Mammary epithelial cell (primary cell): ENCODE measurements at places on chromosomes 12 and 14.
A peak's percentile ranks its signal among the peaks of the same experiment; 100 is the strongest.

DNA sequence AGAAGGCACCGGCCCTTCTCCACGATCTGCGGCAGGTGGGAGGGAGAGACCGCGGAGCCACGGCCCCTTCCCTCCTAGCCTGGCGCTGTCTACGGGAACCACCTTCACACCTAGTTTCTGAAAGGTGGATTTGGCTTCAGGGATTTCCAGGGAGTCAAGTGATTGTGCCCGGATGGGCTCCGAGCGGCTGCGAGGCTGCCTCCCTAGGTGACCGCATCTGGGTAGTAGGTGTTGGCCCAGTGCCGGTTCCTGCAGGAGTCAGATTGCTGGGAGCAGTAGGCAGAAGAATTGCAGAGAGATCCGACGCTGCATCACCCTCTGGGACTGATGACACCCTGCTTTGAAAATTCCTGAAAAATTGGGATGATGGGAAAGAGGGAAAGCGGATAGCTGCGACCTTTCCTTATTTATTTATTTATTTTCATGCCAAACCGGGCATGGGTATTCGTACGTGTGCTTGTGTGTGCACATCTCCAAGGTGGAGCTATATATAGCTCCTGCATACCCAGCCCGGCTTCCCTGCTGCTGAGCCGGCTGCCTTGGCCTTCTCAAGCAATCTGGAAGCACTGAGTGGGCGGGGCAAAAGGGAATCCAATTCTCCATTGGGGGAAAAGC is 1.1 kb downstream of the CNTN1 start:
- peak; percentile 67 for DNase-seq

DNA sequence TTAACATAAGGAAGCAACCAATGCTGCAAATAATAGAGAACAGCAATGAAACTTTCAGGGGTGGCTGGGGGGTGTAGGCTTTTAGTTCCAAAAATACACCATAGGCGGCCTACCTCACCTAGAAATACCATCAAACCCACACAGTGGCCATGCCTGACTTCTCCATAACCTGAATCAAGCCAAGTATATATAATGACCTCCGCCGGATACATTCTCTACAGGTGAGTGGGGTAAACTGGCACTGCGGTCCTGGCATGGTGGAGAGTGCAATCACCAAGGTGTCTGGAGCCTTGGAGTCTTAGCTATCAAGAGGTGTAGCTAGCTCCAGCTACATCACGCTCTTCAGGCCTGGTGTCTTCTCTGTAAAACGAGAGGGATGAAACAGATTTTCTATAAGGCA is 1.2 kb downstream of the ZBTB25 start:
- DNase-seq, result no peak

- DNase-seq, result no peak
Observed at GRCh38 chr12:122250536-122250935, 15.8 kb downstream of the VPS33A start.

DNA sequence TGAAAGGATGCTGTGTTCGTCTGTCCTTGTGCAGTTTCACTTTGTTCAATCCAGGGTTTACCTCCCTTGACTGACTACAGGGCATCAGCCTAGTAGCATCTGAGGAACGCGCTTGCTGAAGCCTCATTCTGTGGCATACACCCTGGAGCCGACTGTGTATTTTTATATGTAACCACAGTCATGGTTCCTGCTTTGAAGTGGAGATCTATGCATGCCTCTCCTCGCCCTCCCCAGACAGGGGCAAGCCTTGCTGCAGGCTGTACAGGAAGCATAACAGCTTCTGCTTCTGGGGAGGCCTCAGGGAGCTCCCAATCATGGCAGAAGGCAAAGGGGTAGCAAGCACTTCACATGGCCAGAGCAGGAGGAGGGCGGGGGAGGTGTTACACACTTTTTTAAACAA is 262.1 kb downstream of the BCL11B start:
- DNase-seq, result no peak

DNA sequence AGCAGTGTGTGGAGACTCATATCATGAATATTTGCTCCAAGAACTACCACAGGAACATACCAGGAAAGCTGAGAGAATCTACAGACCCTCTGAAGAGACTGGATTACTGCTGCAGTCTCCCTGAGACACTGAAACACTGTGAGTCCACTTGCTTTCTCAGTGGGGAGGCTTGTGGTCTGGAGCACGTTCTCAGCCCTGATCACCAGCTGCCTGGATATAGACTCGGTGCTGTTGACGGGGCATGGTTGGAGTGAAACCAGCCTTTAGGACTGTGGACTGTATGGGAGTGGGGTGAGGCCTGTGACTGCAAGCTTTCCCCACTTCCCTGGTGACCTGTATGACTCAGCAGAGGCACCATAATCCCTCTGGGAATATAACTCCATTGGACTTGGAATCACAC is 525.8 kb upstream of the FBXO33 start:
- no peak for DNase-seq

- DNase-seq, result no peak
Observed at GRCh38 chr14:106691601-106692291, 1165.4 kb downstream of the TMEM121 start.

DNA sequence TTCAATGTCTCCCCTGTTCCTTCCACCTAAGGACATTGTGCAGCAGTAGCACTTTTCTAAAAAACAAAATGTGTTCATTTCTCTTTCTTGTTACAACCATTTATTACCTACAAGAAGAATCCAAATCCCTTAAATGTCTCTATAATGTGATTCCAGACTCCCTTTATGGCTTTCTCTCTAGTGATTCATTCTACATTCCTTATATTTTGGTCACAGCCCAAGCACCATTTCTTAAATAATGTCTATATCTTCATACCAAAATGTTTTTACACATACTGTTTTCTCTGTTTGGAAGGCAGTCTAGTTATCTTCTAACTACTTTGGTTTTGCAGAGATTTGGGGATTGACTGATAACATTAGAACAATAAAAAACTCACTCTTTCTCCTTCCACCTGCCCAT is 1037.3 kb upstream of the FLRT2 start:
- DNase-seq, result no peak

DNA sequence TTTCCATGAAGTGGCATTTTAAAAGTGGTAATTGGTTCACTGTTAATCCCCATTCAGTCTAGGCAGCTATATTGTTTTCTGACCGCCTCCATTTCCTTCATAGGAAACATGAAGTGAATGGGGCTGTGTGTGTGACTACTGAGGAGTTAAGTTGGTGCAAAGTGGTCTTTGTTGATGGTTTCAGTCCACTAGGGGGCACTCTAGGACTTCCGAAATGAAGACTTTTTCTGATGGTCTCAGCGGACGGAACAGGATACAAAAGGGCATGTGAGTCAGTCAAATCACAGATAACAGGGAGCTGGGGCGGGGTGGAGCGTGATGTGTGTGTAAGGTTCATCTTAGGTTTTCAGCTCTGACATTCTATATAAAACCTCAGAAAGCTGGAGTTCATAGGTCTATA is 240.1 kb upstream of the OR4E1 start:
- DNase-seq, result peak; percentile 53

GRCh38 chr12:46663318-46663717 is 162.5 kb downstream of the SLC38A4 start:
- DNase-seq, result peak; percentile 59

DNA sequence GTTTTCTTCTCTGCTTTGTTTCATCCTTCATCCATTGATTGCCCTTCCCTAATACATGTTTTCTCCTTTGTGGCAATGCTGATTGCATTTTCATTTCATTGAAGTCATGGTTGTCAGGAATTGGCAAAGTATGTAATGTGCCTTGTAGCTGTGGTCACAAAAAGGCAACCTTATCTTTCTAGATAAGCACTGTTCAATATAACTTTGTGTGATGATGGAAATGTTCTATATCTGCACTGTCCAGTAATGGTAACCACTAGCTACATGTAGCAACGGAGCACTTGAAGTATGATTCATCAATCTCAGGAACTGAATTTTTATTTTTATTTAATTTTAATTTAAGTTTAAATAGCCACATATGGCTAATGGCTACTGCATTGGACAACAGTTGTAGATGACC is 79.8 kb downstream of the PCNX1 start:
- peak; percentile 8 for DNase-seq

GRCh38 chr14:75379246-75379929 is 48.4 kb upstream of the JDP2 start:
- DNase-seq, result no peak

- no peak for DNase-seq
Observed at GRCh38 chr12:130831246-130831645, 7.8 kb downstream of the STX2 start.

GRCh38 chr12:46468160-46468559 is 95.6 kb upstream of the SLC38A2 start:
- no peak for DNase-seq

DNA sequence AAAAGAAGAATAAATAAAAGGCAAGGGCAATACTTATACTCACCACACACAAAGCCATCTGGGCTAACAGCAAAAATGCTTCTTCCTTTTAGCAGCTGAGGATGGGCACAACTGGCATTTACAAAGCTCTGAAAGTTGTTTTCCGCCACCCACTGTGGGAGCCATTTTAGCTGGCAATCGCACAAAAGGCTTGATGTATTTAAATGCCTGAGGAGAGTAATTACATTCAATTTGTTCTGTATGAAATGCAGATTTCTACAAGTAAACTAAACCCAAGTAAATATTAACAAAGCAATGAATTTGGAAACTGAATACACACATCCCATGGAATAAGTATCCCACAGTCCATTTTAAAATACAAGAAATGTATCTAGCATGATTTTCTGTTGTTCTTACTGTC is 37.5 kb downstream of the LRIG3 start:
- no peak for DNase-seq

GRCh38 chr14:38839694-38840365 is 263.2 kb downstream of the SEC23A start:
- peak; percentile 5 for DNase-seq

- no peak for DNase-seq
Observed at GRCh38 chr12:57717131-57717530, 21.4 kb downstream of the AGAP2 start.

GRCh38 chr12:58503731-58504130 is 416.6 kb downstream of the LRIG3 start:
- DNase-seq, result peak; percentile 30

- peak; percentile 92 for DNase-seq
Observed at GRCh38 chr12:13390381-13390861, 193.9 kb downstream of the EMP1 start.

DNA sequence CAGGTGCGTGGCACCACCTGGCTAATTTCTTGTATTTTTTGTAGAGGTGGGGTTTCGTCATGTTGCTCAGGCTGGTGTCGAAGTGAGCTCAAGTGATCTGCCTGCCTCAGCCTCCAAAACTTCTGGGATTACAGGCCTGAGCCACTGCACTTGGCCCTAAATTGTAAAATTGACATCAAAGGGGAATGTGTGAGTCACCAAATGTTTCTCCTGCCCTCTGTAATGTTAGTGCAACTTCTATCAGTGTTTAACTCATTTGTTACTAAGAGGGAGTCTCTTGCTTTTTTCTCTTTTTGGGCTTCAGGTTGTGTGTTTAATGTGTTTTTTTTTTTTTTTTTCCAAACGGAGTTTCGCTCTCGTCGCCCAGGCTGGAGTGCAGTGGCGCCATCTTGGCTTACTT is 2.3 kb downstream of the TULP3 start:
- peak; percentile 56 for DNase-seq

DNA sequence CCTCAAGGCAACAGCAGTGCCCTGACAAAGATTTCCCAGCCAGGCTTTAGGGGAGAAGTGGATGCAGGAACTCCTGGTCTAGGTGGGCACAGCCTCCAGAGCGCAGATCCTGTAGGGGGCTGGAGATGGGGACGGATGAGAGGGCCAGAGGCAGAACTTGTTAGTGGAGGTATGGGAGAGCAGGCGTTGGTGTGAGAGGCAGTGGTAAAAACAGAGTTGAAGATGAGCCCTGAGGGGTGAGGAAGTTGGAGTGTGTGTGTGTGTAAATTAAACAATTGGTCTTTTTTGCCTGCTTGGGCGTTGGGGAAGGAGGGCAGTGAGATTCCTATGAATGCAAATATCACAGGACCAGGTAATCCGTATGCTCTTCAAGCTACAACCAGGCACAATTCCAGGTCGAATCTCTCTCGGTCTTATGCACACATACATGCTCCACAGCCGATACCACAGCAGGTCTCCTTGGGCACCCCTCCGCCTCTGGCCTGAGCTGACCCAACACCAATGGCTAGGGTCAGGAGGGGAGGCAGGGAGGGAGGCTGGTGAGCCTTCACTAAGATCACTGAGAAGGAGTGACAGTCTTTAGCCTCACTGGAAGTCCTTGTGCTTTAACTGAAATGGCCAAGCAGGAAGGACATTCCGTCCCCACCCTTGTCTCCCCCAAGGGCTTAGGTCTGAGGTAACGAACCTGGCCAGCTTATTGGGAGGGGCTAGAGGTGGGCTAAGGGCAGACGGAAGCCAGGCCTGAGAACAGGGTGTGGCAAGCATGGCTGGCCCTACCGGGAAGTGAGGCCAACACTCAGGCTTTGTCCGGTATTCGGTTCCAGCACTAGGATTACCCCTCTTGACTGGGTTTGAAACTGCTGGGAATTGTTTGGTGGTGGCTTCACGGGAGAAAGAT is 1.5 kb upstream of the KRT7 start:
- DNase-seq, result peak; percentile 64

DNA sequence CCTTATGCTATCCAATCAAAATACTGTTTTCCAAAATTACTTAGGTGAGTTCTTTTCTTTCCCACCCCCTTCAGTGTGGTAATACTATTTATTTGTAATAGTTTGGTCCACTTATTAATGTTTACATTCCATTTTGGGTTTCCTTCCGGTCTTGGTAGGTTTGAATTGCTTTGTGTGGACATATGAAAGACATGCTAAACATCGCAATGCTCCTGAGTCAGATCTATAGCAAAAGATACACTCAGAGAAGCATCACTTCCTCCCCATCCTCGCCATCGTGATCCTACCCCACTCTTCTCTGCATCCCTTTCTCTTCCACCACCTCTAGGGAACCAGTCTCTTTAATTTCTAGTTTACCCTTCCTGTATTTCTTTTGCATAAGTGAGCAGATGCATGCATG is 30.0 kb downstream of the TUNAR start:
- no peak for DNase-seq

DNA sequence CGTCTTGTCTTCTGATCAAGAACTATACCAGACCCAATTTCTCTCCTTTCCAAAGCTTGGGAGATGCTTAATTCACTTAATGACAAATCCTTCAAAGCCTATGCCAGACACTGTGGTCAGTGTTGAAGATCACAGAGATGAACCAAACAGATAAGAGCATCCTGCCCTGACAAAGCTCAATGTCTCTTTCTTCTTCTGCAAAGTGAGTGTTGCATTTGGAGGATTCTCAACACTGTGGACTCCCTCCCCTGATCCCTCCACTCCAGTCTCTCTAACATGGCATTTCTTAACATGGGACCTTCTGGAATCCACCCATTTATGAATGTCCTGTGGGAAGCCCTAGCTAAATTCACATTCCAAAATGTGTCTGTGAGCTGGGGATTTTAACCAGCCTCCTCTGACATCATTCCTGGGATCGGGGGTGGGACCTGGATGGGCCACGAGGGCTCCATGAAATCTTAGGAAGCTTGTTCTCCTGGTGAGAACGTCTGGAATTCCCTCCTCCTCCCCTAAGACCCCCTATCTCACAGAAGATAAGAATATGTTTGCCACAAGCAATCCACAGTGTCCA is 20.3 kb downstream of the SYNE3 start:
- no peak for DNase-seq

GRCh38 chr12:46153268-46153872 is 115.5 kb downstream of the SLC38A1 start:
- DNase-seq, result no peak

GRCh38 chr12:97552410-97553121 is 90.0 kb downstream of the RMST start:
- DNase-seq, result peak; percentile 35
